A673 (cell line): ENCODE measurements at places on chromosomes 5 and 9. TPM values are rescaled to one million over a fixed set of nuclear protein-coding genes. Genes with fewer than 3 reads are reported as not detected.

- no peak overlapping the region for H3K27ac ChIP-seq
- H3K36me3 ChIP-seq: no peaks in the 10 kb centered on the region
- no peak overlapping the region for H3K4me3 ChIP-seq
- peak; percentile 15 for DNase-seq
- H3K4me1 ChIP-seq: no peaks in the 10 kb centered on the region
- no peaks in the 10 kb centered on the region for H3K27me3 ChIP-seq
Measured at GRCh38 chr5:143108498-143109128, 294.9 kb downstream of the NR3C1 start.

DNA sequence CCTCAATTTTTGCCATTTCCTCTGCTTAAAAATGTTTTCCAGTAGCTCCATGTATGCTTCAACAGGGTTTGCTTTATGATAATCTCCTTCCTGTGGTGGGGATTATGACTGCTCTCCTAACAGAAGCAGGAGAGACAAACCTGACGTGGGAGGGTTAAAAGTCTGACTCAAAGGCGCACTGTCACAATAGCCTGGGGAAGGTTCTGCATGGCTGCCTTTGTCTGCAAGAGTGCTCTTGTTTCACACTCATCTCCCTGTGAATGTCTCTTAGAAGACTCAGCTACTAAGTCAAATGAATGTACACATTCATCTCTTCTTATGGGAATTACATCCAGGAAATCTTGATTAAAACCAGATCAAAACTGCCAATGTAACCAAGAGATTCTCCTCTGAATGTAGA is 90.9 kb upstream of the MTAP start:
- peak; percentile 80 for DNase-seq
- no peak overlapping the region for H3K4me3 ChIP-seq
- H3K36me3 ChIP-seq: no peaks in the 10 kb centered on the region
- H3K4me1 ChIP-seq: no peaks in the 10 kb centered on the region
- no peak overlapping the region for H3K27ac ChIP-seq
- H3K27me3 ChIP-seq: no peaks in the 10 kb centered on the region

- H3K36me3 ChIP-seq: no peaks in the 10 kb centered on the region
- H3K27ac ChIP-seq: no peak overlapping the region
- H3K4me3 ChIP-seq: no peak overlapping the region
- H3K27me3 ChIP-seq: peaks cover 5% of the 10 kb centered on the region
- DNase-seq: peak; percentile 10
Measured at GRCh38 chr5:114447084-114447773, 85.4 kb downstream of the KCNN2 start.

- H3K36me3 ChIP-seq: no peaks in the 10 kb centered on the region
- no peak overlapping the region for H3K27ac ChIP-seq
- no peaks in the 10 kb centered on the region for H3K27me3 ChIP-seq
- no peak for DNase-seq
- no peaks in the 10 kb centered on the region for H3K4me1 ChIP-seq
Measured at GRCh38 chr5:162240734-162241133, 173.2 kb downstream of the GABRG2 start.

DNA sequence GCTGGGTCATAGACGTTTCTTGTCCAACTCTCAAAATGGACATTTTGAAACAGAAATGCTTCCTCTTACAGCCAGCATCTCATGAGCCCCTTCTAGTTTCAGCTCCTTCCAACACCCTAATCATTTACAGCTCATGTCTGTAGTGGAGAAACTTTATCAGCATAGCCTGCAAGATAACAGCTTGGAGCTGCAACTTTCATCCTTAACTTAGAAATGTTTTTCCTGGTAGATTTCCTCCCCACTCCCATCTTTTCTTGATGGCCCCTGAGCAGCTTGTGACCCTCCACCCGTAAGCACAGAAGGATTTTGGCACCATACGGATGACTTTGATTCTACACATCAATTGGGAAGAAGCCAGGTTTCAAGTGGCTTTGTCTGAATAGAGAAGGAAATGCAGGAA is 53.5 kb upstream of the TGFBR1 start:
- no peak for DNase-seq
- H3K27me3 ChIP-seq: no peaks in the 10 kb centered on the region
- no peaks in the 10 kb centered on the region for H3K36me3 ChIP-seq
- no peak overlapping the region for H3K27ac ChIP-seq

DNA sequence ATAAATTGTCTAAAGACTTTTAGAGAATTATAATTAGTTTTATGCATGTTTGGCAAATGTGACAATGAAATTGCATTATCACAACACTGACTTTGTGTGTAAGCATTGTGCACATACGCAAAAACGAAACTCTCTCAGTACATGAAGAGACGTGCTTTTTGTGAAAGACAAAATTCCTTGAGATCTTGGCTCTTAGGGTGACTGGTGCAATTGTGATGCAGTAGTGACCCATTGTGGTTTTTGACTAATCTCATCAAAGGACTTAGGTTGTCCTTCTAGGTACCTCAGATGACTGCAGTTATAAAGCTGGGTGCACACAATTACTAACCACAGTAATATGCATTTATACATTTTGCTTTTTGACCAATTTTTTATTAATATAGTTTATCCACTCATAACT is 25.3 kb upstream of the TYRP1 start:
- no peaks in the 10 kb centered on the region for H3K36me3 ChIP-seq
- H3K4me3 ChIP-seq: no peak overlapping the region
- no peak overlapping the region for H3K27ac ChIP-seq
- DNase-seq: no peak
- H3K4me1 ChIP-seq: no peaks in the 10 kb centered on the region

- no peaks in the 10 kb centered on the region for H3K36me3 ChIP-seq
- H3K27me3 ChIP-seq: no peaks in the 10 kb centered on the region
- DNase-seq: no peak
- no peak overlapping the region for H3K27ac ChIP-seq
Measured at GRCh38 chr5:89351975-89352374, 469.0 kb upstream of the MEF2C start.

GRCh38 chr9:13816837-13817236 is 497.1 kb downstream of the NFIB start:
- no peak overlapping the region for H3K4me3 ChIP-seq
- no peaks in the 10 kb centered on the region for H3K27me3 ChIP-seq
- DNase-seq: no peak
- H3K4me1 ChIP-seq: no peaks in the 10 kb centered on the region
- no peak overlapping the region for H3K27ac ChIP-seq

GRCh38 chr5:1634337-1634661 is 110.5 kb upstream of the LPCAT1 start:
- no peaks in the 10 kb centered on the region for H3K4me1 ChIP-seq
- no peak for DNase-seq
- H3K27me3 ChIP-seq: no peaks in the 10 kb centered on the region

GRCh38 chr5:158943057-158943456 is 156.7 kb downstream of the EBF1 start:
- DNase-seq: peak; percentile 3
- H3K27me3 ChIP-seq: no peaks in the 10 kb centered on the region
- H3K4me3 ChIP-seq: no peak overlapping the region
- no peak overlapping the region for H3K27ac ChIP-seq
- H3K36me3 ChIP-seq: no peaks in the 10 kb centered on the region
- no peaks in the 10 kb centered on the region for H3K4me1 ChIP-seq

GRCh38 chr5:112257976-112258375 is 161.1 kb downstream of the EPB41L4A start:
- H3K4me1 ChIP-seq: no peaks in the 10 kb centered on the region
- no peak overlapping the region for H3K27ac ChIP-seq
- DNase-seq: no peak
- no peaks in the 10 kb centered on the region for H3K36me3 ChIP-seq

DNA sequence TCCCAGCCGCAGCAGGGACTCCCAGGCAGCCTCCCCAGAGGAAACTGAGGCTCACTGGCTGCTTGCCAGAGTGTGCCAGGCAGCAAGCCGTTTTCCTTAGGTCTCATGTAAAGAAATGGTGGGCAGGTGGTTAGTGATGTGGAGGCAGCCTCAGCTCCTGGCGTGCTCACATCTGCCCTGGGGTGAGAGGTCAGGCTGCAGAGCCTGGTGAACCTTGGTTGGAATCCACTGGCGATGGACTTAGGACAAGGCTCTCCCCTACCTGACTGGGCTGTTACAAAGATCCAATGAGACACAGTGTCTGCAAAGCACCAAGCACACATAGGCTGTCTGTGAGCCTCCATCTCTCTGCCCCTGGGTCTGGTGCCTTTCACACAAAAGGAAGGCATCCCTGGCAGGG is 30.9 kb downstream of the LHX6 start:
- no peak for DNase-seq
- H3K27me3 ChIP-seq: peaks cover 32% of the 10 kb centered on the region
- no peak overlapping the region for H3K27ac ChIP-seq
- H3K4me3 ChIP-seq: no peak overlapping the region

GRCh38 chr9:8315211-8315610 is 515.6 kb upstream of the DMAC1 start:
- no peak overlapping the region for H3K4me3 ChIP-seq
- no peaks in the 10 kb centered on the region for H3K27me3 ChIP-seq
- DNase-seq: no peak
- no peaks in the 10 kb centered on the region for H3K36me3 ChIP-seq
- H3K4me1 ChIP-seq: no peaks in the 10 kb centered on the region

- no peaks in the 10 kb centered on the region for H3K4me1 ChIP-seq
- no peak overlapping the region for H3K4me3 ChIP-seq
- no peaks in the 10 kb centered on the region for H3K36me3 ChIP-seq
- H3K27me3 ChIP-seq: no peaks in the 10 kb centered on the region
Measured at GRCh38 chr5:91189480-91190313, 193.4 kb downstream of the ARRDC3 start.

DNA sequence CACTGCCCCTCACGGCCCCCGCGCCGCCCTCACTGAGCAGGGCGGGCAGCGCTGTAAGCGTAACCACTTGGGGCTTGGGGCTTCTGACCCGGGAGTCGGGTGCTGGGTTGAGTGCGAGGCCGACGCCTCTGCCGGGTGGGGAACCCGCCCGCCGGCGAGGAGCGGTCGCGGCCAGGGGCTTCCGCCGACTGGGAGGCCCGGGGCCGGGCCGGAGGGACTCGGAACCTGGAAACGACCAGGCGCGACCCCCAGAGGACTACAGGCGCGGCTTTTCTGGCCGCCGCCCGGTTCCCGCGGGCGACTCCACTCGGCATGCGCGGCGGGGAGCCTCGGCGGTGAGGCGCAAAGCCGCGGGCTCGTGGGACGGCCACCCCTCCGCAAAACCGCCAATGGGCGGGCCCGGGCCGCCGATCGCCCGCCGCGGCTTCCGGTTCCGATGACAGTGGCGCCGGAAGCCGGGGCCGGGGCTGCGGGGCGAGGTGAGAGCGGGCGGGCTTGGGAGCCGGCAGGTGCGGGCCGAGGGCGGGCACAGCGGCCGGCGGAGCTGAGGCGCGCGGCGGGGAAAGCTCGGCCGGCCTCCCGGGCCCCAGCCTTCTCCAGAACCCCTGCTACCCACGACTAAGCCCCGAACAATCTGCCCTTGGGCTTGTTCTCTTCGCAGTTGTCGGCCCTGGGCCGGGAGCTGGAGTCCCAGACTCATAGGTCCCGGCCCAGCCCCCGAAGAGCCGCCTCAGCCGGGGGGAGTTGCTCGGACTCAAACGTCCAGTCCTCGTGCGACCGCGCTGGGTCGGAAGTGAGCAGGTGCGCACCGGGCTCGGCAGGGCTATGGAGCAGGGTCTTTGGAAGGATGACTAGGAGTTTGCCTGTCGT is at the start of gene RMND5B:
Gene RMND5B (plus strand): TSS at position 439 of the 870 bp plus-strand sequence. CDS start 7,106 bp downstream, outside the sequence.
- DNase-seq: peak; percentile 84
- no peaks in the 10 kb centered on the region for H3K4me1 ChIP-seq
- peaks cover 4% of the 10 kb centered on the region for H3K36me3 ChIP-seq
- H3K27me3 ChIP-seq: no peaks in the 10 kb centered on the region
- H3K4me3 ChIP-seq: peak within 1 kb of the TSS; percentile 75
- peak within 1 kb of the TSS; percentile 90 for H3K27ac ChIP-seq

DNA sequence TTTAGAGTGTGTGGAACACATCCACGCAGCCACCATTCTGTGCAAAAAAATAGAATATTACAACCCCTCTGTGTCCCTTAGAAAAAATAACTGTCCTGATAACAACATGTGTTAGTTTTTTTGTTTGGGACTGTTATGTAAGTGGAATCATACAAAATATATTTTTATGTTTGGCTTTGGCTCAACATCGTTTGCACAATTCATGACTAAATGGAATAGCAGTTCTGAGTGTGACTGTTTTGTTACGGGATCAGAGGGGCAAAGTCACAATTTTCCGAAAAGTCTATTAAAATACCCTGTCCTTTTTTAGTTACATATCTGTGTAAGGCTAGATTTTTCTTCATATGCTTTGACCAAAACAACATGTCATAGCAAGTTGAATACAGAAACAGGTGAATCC is 12.8 kb downstream of the MTREX start:
- DNase-seq: no peak
- no peaks in the 10 kb centered on the region for H3K4me1 ChIP-seq
- H3K4me3 ChIP-seq: no peak overlapping the region
- peaks cover 8% of the 10 kb centered on the region for H3K36me3 ChIP-seq
- H3K27ac ChIP-seq: no peak overlapping the region
- H3K27me3 ChIP-seq: no peaks in the 10 kb centered on the region

DNA sequence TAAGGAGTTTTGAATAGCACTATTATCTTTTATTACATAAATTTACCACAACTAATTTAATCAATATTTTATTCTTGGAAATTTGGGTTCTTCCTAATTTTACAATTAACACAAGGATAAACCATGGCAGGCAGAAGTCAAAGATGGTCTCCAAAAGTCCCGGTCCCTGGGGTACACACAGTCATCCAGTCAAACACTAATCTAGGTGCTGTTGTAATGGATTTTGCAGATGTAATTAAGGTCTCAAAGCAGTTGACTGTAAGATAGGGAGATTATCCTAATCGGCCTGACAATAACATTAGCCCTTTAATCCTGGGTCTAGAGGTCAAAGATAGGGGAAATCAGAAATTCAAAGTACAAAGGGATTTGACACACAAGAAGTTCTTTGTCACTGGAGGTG is 57.5 kb upstream of the HTR1A start:
- no peak overlapping the region for H3K27ac ChIP-seq
- no peak overlapping the region for H3K4me3 ChIP-seq
- H3K27me3 ChIP-seq: peaks cover 2% of the 10 kb centered on the region
- H3K4me1 ChIP-seq: no peaks in the 10 kb centered on the region

The TEX48 gene
- not detected in 2 replicates for total RNA-seq

The HAVCR2 gene
- total RNA-seq: 0.13 and 0.19 TPM in 2 replicates

The OR1J2 gene
- not detected in 2 replicates for total RNA-seq

The MARCOL gene
- total RNA-seq: not detected in 2 replicates

The POLK gene
- total RNA-seq: 21.5 and 23.2 TPM in 2 replicates

The CORO2A gene
- 0.52 and 0.68 TPM in 2 replicates for total RNA-seq

The QRFP gene
- total RNA-seq: not detected in 2 replicates

The PTTG1 gene
- total RNA-seq: 192 and 199 TPM in 2 replicates

The PDZD2 gene
- 2.2 and 2.3 TPM in 2 replicates for total RNA-seq

The CARD6 gene
- total RNA-seq: 7.1 and 8.9 TPM in 2 replicates

The TAL2 gene
- not detected in 2 replicates for total RNA-seq

The C5orf58 gene
- not detected in 2 replicates for total RNA-seq

The TSSK1B gene
- not detected in 2 replicates for total RNA-seq

The PCDHGB3 gene
- 3.3 and 3.4 TPM in 2 replicates for total RNA-seq
